ENCODE measurements at places on chromosomes 4 and X.

DNA sequence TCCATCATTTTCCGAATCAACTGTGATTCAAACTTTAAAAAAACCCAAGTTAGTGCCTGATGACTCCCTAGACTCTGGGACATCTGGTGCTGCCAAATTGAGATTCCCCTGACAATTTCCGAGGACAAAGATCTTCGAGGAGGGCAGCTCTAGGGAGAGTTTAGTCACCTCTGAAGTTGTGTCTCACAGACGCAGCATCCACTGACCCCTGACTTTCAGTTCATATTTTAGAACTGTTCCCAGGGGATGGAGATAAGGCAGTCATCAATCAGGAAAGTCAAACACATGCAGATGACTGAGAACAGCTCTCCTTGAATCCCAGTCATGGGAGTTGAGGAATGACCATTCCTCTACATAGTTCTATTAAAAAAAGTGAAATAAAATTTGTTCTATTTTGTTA is 643.9 kb downstream of the TRIML1 start:
- H3K27ac ChIP-seq: no peak overlapping the region
- H3K4me1 ChIP-seq: no peaks in the 10 kb centered on the region
- H3K36me3 ChIP-seq: no peaks in the 10 kb centered on the region
- no peak overlapping the region for H3K4me3 ChIP-seq

DNA sequence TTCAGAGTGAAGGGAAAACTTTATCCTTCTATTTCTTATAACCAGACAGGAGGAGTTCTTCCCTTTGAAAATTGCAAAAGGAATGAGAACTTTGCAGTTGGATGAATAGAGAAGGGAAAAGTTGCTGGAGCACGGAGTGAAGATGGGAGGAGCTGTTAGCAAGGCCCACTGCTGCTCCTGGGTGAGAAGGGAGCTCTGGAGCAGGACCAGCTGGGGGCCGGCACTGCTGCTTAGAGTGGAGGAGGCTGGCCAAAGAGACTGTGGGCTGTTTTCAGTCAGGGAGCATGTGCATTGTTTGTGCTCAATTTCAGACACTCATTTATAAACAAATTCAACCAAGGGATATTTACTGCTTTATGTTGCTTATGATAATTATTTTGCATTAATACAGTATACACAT is 164.2 kb downstream of the STIM2 start:
- DNase-seq: no peak
- H3K27me3 ChIP-seq: no peaks in the 10 kb centered on the region
- no peak overlapping the region for H3K4me3 ChIP-seq
- H3K4me1 ChIP-seq: peaks cover 4% of the 10 kb centered on the region
- H3K36me3 ChIP-seq: peaks cover 32% of the 10 kb centered on the region

- peaks cover 5% of the 10 kb centered on the region for H3K4me1 ChIP-seq
- no peak overlapping the region for H3K4me3 ChIP-seq
- DNase-seq: no peak
Measured at GRCh38 chrX:109886122-109886761, 116.7 kb upstream of the TMEM164 start.

DNA sequence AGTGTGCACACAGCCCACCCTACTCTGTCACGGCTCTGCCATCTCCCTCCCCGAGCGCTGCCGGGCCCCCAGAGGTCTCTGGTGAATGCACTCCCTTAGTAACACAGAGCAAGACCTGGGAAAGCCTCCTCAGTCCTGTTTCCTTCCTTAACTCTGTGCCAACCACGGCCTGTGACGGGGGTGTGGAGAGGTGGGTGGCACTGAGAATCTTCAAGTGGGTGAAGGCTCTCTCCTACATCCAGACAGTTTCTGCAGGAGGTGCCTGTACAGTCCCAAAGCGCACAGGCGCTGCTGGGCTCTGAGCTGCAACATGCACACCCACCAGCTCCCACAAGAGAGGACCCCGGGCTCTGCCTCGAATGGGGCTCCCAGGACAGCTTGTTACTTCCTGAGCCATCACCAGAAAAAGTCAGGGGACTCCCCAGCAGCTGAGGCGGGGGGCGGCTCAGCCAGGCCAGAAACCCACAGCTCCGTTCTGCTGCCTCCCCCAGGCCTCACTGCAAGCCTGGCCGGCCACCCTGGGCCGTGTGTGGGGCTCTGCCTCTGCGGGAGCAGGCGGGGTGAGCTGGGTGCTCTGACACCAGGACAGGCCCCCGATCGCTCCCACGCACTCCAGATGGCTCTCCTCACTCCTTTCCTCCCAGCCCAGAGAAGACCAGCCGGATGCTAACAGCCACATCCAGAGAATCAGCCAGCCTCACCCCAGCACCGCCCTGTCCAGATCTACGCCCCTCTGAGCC is 29.7 kb downstream of the FAM53A start:
- H3K4me1 ChIP-seq: no peaks in the 10 kb centered on the region
- H3K27me3 ChIP-seq: no peaks in the 10 kb centered on the region
- no peak for DNase-seq
- H3K36me3 ChIP-seq: no peaks in the 10 kb centered on the region

DNA sequence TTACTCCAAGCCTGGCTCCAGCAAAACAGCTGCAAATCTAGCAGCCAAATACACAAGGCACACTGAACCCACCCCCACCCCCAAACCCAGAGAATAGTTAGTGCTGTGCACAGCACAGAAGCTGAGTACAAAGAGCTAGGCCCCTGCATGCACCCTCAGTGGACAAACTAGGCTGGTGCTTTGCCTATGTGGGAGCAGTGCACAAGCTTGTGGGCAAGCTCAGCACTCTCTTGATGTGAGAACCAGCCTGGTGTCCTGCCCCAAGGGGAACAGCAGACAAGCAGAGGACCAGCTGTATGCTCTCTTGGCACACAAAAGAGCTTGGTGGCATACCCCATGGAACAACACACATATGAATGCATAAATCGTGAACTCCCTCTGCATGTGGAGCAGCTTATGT is 81.7 kb downstream of the FAAH2 start:
- H3K4me3 ChIP-seq: no peak overlapping the region
- H3K4me1 ChIP-seq: peaks cover 11% of the 10 kb centered on the region
- H3K27me3 ChIP-seq: no peaks in the 10 kb centered on the region
- DNase-seq: no peak
- no peak overlapping the region for H3K27ac ChIP-seq

DNA sequence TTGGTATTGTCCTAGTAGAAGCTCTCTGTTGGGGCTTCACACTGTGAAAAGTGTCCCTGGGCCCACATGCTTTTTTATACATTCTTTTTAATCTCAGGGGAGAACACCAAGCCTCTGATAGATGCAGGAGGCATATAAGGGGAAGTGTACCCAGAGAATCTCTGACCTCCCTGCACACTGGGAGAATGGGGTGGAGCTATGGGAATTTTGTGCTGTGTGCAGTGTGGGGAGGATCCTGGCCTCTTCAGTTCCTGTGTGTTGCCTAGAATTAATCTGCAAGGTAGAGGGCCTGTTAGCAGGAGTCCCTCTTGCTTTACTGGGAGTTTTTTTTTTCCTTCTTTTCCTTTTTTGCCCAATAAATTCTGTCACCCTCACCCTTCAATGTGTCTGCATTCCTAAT is 49.2 kb upstream of the SPIN4 start:
- H3K4me1 ChIP-seq: no peaks in the 10 kb centered on the region
- no peaks in the 10 kb centered on the region for H3K36me3 ChIP-seq
- H3K4me3 ChIP-seq: no peak overlapping the region
- no peak overlapping the region for H3K27ac ChIP-seq

GRCh38 chr4:81071013-81071412 is 40.5 kb downstream of the BMP3 start:
- H3K27me3 ChIP-seq: peaks cover 17% of the 10 kb centered on the region

GRCh38 chr4:81429031-81429430 is 42.7 kb downstream of the RASGEF1B start:
- no peak for DNase-seq
- no peak overlapping the region for H3K4me3 ChIP-seq
- no peak overlapping the region for H3K27ac ChIP-seq
- no peaks in the 10 kb centered on the region for H3K4me1 ChIP-seq
- H3K27me3 ChIP-seq: no peaks in the 10 kb centered on the region

GRCh38 chr4:171880136-171880535 is 66.9 kb downstream of the GALNTL6 start:
- H3K27ac ChIP-seq: no peak overlapping the region
- H3K36me3 ChIP-seq: no peaks in the 10 kb centered on the region
- H3K4me3 ChIP-seq: no peak overlapping the region

DNA sequence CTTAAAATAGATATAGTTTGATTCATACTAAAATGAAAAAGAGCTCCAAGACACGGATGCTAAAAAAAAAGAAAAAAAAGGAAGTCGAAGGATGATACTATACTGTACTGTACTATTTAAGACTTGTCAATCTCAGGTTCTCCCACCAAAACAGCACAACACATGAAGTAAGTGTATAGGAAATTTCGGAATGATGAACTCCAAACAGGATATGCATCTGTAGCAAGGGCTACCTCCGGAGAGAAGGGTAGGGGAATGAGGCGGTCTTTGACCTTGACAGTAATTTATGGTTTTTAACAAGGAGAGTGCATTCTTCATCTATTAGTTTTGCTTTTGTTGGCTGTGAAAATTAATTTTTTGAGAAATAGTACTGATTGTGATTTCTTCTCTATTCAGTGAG is 541 bp upstream of the FIP1L1 start:
- peak overlapping the region; percentile 92 for H3K27ac ChIP-seq
- H3K4me1 ChIP-seq: peaks cover 21% of the 10 kb centered on the region
- DNase-seq: no peak
- H3K36me3 ChIP-seq: peaks cover 9% of the 10 kb centered on the region

DNA sequence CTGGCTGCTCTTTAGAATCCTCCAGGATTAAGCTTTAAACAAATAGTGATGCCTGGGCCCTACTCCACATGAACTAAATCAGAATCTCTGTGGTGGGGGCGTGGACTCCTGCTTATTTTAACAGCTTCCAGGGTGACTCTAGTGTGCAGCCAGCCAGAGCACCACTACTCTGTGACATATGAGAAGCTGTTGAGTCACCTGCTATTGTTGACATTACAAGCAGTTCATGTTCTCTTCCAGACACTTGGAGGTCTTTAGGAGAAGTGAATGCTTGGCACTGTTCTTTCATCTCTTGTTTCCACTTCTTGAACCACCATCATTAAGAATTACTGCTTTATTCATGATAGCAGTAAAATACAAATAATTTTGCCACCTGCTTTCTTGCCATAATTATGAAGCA is 426 bp upstream of the C4orf51 start:
- no peak for DNase-seq
- H3K4me3 ChIP-seq: no peak overlapping the region
- H3K4me1 ChIP-seq: no peaks in the 10 kb centered on the region
- no peak overlapping the region for H3K27ac ChIP-seq
- H3K27me3 ChIP-seq: peaks cover 6% of the 10 kb centered on the region
- no peaks in the 10 kb centered on the region for H3K36me3 ChIP-seq

GRCh38 chr4:137422666-137423065 is 109.6 kb downstream of the PCDH18 start:
- H3K36me3 ChIP-seq: no peaks in the 10 kb centered on the region
- DNase-seq: no peak
- no peak overlapping the region for H3K4me3 ChIP-seq
- H3K27ac ChIP-seq: no peak overlapping the region
- H3K4me1 ChIP-seq: no peaks in the 10 kb centered on the region

DNA sequence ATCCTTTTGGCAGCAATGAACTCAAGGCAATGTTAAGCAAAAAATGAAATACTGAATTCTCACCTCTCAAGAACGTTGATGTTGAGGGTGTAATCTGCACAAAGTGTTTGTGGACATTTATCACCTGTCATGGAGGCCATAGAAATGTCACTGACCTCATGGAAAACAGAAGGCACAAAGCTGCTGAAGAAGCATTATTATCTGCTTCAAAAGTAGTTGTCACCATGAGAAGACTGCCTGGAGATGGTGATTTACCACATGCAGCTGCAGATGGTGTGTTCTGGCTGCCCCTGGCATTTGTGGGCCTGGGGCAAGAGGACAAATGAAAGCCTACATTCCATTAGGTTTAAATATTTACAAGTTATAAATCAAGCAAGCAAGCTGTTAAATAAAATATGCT is 116.8 kb upstream of the RPS6KA3 start:
- H3K27me3 ChIP-seq: peaks cover 5% of the 10 kb centered on the region
- peaks cover 19% of the 10 kb centered on the region for H3K4me1 ChIP-seq
- no peak overlapping the region for H3K27ac ChIP-seq
- DNase-seq: no peak
